ENCODE measurements at places on chromosomes 5 and 9.

- DNase-seq: no peak
Observed at GRCh38 chr5:37665889-37666288, 174.0 kb downstream of the GDNF start.

DNA sequence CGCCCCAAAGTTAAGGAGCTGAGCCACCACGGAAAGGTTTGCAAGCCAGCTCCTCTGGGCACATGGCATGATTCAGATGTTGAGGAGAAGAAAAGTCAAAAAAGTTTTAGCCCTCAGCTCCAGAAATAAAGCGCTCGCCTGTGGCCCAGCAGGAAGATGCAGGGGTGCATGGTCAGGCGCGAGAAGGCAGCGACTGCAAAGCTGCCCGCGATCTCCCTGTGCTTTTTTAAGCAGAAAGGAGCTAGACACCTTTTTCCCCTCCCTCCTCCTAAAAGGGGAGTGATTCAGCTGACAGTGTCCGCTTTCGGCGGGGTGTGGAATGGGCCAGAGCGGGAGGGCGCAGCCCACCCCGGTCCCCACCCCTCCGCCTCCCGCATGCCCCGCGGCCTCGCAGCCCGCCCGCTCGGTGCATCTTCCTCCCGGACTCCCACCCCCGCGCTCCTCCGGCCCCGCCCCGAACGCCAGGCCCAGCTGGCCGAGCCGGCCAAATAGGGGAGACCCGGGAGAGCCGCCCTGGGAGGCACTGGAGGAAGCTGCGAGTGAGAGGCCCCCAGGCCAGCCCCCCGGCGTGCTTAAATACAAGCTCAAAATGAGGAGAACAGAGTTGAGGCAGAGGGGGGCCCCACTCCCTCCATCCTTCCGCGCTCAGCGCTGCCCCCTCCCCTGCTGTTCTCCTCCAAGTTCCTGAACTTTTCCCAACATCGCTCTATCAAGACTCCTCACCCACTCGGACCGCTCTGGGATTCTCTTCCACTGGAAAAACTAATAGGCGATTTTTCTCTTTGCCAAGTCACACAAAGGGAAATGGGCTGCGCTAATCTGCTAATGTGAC, at the start of gene ADAMTS12:
Gene ADAMTS12, minus strand, starts transcription at position 203 of the 832 bp plus-strand sequence. Its CDS starts 134 bp downstream, at position 69.
- no peak for DNase-seq

DNA sequence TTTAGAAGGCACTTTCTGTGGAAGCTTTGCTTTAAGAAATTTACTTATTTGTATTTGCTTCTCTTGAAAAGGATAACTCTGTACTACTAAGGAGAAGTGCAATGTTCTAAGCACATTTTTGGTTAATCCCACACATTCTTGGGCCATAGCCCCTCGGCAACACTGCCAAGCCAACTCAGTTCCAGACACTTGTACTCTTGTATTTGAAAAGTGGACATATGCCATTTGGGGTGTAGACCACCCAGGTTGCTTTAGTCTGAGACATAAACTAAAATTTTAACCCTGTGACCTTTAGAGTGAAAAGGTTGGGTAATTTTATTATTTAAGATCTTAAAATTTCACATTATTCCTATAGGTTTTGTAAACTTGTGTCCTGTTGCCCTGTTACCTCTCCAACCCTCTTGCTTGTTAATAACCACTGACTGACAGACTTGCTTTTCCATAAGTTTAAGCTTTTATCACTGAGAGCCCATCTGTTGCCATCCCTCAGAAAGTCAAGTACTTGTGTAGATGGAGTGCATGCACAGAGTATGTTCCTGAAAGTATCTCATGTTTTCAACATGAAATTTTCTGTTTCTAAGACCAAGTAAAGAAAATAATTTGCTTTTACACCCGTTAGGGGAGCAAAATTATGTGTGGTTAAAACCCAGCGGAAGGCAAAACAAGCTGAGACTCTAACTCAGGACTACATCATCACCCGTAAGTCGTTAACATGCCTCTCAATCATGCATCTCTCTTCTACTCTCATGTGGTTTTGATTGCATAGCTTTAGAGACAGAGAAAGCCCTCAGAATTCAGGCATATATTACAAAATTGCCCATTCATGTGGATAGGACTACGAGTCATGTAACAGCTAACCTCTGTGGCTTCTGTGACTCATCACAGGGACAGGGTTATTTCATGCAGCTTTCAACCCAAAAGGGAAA, 117.3 kb downstream of the GDNF start:
- DNase-seq: peak; percentile 96

DNA sequence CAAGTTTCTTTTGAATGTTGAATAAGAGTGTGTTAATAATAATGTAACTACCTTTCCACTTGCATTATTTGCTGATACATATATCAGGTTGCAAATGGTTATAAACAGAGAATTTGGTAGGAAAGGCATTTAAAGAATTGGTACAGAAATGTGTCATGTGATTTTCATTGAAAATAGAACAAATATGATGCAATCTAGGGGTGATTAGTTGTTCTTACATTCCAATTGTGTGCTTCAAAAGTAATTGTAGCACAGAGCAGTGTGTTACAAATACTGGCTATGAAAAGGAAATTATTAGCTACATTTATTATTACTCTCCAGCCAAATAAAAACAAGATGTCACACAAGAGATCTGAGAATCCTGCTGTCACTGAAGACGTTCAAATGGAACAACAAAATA, 61.8 kb upstream of the PRDM9 start:
- DNase-seq: no peak

GRCh38 chr9:133050781-133051180, 11.0 kb upstream of the CEL start:
- no peak for DNase-seq

DNA sequence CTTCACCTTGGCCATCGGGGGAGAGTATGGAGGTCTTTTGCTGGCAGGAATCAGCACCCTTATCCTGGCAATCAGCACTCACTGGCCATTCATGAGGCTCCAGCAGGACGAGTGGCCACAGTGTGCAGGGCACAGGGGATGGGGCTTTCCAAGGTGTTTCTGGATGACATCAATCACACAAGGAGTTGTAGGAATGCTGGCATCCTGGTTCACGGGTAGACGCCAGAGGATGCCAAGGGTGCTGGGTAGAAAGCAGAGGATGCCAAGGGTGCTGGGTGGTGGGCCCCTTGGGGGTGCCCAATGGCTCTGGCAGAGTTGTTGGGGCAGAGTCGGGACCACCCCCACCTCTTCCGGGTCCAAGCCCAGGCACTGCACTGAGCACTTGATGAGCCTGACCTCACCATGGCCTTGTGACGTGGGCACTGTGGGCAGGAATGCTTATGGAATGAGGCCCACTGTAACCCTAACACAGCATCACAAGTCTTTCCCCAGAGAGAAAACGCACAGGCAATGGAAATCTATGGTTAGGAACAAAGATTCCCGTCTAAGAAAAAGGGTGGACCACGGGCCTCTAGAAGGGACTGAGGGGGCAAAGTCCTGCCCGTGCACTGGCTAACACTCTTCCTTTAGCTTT, 29.1 kb downstream of the CEL start:
- no peak for DNase-seq

DNA sequence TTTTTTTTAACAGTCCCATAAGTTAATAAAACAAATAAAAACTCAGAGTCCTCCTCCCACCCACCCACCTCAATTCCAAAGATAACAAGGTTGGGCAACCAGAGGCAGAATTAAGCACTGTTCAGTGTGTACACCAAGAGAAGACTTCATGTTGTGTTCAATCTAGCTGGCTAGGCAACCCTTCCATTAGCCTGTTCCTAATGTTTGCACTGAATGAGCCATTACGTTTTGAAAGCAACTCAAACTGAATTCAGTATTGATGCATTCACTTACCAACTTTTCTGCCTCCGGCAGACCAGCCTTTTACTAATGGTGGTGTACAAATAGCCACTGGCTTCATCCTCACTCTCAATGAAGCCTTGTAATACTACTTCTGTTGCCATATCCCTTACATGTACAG, 47.5 kb downstream of the PBX3 start:
- no peak for DNase-seq

DNA sequence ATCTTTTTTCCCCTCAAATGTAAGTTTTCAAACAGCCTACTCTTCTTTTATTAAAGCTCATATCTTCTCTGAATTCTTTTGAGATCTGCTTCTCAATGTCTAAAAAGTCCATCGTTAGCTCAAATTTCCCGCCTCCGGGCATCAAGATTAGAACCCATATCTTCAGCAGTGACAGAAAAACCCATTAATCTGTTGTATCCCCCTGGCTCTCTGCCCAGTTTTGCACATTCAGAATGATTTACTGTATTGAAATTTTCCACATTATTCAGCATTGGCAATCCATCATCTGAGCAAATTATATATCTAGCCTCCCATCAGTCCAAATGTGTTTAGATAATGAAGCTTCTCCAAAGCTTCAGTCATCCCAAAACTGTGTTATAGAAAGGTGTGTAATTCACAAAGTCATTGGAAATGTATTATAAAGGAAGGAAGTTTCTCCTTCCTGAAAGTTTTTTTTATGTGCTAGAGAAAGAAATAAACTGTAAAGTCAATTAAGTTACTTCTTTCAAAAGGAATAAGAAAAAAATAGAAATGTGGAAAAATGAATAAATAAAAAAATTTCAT, 849.9 kb downstream of the MAT2B start:
- no peak for DNase-seq

DNA sequence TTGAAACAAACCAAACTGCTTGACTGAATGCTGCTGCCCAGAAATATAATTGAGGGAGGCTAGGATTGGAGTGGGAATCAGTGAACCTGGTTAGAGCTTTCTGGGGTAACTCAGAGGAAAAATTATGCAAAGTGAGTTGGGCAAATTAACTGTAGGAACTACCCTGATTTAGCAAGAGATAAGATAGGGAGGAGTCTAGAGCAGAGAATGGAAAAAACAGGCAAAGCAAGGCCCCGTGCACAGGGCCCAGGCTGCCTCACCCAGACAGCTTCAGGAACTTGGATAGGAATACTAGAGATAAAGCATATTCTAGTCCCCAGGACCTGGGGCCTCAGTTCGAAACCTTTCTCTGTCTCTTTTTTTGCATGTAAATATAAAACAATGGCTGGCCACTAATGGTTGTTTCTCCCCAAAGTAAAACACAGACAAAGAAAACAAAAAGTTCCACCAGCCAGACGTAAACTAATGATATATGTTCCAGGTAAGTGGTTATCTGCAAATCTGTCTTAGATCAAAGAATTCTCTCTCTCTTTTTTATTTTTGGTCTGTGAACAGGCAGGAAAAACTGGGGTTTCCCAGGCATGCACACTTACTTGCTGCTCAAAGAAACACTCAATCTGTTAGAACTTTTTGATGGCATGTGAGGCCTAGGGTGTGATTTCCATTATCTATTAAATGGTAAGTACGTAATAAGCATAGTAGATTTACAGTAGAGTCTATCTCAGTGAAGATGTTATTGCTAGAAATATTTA, 168.1 kb upstream of the MAP3K1 start:
- DNase-seq: no peak

DNA sequence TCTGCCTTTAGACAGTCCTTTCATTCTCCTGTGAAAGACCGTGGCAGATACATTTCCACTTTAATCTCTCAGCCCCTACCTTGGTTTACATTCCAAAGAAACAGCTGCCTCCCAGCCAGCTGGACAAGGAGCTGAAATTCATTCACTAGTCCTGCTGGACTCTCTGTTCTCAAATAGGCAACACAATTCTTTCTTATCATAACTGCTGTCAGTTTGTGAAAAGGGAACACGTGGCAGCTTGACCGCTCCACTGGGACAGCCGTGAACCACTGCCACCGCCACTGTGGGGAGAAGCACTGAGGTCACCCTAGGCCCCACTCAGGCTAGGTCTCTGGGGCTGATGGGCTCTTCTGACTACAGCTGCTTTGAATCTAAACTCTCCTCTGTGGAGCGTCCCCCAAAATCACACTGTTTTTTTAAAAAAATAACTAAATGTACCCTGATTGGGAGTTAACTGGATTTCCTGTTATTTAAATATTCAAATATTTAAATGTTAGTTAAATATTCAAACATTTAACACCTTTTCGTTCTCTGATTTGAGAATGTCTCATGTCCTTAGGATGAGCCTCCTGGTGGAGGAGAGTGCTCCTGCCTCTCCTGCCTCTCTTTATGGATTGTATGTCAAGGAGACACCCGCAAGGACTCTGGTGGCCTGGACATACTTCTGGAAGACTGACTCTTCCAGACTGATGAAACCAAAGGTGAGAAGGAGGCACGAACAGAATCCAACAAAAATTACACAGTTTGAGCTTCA, 120.1 kb downstream of the BOD1 start:
- no peak for DNase-seq

DNA sequence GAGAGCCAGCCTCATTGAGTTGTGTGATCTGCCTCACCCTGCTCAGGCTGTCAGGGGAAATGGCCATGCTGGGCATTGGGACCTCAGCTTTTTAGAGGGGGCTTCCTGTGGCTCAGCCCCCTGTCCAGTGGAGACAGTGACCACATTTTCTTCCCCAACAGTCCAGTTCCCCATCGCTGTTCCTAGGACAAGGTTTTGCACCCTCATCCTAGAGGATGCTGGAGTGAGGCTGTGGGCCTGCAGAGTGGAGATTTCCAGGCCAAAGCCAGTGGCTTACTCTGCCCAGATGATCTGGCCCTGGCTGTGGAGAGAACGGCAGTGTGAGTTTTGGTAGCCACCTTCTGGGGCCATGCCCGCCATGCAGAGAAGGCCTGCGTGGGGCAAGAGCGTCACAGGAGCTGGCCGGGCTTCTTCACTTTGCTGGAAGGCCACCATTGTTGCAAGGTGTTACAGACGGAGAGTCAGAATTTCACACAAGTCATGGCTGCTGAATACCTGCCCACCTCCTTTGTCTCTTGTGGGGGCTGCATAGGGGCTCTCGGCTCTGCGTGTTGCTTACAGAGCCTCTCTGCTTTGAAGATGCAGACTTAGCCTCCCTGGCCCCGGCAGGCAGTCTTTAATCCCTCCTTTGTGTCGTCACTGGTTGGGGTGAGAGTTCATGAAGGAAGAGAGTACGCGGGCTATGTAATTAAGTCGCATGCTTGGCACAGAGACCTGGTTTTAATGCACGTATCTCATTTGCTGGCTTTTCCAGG, 35.2 kb upstream of the PITX1 start:
- no peak for DNase-seq

DNA sequence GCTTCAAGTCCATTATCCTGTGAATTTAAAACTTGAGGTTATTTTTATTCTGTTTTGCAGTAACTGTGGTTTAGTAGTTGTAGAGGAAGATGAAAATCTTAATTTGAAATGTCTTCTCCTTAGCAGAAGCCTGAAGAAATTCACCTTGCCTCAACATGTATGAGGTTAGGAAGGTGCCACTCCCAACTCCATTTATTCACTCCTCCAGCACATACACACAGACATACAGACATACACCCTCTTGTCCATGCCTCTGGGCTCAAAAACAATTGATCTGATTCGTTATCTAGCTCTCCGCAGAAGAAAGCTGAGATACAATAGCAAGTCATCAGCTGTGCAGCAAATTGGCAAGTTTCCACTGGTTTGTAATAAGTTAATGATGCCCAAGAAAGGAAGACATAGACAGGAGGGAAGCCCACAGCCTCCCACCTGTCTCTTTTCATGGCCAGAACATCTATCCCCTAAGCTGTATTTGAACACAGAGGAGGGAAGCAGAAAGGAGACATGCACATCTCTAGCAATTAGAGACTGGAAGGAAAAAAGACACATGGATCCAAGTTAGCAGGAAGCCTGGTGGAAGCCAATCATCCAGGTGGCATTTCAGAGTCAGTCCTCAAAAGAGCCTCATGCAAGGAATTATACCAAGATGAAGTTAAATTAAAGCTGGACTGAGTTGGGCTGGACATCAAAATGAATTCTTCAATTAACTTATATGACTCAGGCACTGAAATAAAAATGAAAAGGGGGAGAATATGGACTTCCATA, 257.9 kb downstream of the ASTN2 start:
- no peak for DNase-seq

GRCh38 chr5:40679148-40679912, 385 bp upstream of the PTGER4 start:
- DNase-seq: peak; percentile 97
